ENCODE measurements at places on chromosomes 7 and 10.

- no peak for DNase-seq
These were observed 291.8 kb downstream of the AHR start for GRCh38 chr7:17590221-17590620.

- no peak for DNase-seq
These were observed 40.0 kb downstream of the GARS1 start for GRCh38 chr7:30634634-30635201.

- no peak for DNase-seq
These were observed 80.7 kb upstream of the CHST15 start for GRCh38 chr10:124174071-124174566.

DNA sequence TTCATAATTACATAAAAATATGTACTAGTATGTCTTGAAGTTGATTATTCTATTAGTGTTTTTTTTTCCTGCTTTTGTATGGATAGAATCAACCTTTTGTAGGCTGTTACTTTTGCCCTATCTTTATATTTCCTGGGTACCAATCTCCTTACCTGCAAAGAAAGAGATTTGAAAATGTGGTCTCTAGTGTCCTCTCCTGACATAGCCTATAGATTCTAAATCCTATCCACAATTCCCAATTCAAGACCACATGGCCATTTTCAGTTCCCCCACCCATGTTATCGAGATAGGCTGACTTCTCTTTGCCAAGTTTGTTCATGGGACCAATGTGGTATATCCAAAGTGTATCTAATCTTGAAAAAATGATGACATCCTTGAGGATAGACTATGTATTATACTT is 269.4 kb upstream of the SEMA3D start:
- DNase-seq = no peak

DNA sequence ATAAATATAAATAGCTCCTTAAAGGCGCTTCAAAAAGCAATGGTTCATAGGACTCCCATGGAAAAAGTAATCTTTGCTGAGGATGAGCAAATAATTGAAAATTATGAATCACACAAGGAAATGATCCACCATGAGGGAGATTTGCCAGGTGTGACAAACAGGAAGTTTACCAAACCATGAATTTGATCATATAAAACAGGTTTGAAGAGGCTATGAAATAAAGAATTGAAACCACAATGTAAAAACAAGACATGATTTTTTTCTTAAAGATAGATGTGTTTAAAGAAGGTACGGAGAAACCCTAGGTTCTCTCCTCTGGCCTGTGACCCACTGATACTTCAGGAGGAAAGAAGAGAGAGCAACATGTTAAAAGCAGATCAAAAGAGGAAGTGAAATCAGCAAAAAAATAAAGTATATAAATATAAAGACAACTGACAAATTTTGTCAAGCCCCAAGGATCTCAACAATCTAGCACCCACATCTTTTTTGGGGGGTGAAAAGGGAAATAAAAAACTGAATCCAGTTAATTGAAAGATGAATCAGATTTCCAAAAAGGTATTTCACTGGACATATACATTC is 111.3 kb upstream of the ASAH2 start:
- DNase-seq = no peak

DNA sequence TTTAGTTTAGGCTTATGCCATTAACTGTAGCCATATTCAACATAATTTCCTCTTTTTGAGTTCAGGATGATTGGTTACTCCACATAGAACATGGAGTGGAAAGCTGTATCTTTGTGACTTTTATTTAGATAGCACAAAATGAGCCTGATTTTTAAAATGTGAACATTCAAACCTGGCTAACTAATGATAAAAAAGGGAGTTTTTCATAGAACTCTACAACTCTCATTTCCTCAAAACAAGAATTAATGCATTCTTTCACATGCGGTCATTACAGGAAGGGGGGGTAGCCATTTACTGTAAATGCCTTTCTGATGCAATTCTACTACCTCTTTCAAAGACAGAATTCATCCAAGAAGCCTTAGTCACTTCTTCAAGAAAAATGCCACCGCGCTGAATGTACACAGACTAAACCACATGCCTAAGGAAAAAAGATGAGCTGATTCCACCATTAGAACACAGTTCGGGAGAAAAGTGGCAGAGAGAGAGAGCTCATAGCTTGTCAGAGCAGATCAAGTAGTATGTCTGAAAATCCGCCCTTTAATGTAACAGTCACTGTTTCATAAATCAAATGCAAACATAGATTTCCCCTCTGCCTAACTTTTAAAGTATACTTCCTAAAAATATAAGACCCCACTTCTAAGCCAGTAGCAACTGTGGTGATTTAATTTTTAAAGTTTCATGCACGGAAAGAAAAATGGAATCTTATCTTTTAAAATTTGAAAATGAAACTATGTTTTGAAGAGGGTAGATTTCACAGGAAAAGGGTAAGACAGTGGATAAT is 226.4 kb upstream of the KLF14 start:
- DNase-seq = peak; percentile 49

DNA sequence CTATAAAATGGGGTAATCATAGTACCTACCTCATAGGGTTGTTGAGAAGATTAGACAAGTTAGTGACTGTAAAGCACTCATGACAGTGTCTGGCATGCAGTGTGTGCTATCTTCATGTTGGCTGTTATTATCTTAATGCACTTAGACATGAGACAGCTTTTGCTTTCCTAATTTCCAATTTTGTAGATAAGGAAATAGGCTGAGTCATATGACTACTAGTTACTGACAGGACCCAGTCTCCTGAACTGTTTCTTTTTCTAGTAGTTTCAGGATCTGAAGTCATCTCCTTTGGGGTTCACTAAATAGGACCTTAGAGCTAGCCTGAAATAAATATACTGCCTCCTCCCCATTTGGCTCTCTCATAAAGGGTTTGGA is 74.2 kb downstream of the SNX10 start:
- DNase-seq = no peak

DNA sequence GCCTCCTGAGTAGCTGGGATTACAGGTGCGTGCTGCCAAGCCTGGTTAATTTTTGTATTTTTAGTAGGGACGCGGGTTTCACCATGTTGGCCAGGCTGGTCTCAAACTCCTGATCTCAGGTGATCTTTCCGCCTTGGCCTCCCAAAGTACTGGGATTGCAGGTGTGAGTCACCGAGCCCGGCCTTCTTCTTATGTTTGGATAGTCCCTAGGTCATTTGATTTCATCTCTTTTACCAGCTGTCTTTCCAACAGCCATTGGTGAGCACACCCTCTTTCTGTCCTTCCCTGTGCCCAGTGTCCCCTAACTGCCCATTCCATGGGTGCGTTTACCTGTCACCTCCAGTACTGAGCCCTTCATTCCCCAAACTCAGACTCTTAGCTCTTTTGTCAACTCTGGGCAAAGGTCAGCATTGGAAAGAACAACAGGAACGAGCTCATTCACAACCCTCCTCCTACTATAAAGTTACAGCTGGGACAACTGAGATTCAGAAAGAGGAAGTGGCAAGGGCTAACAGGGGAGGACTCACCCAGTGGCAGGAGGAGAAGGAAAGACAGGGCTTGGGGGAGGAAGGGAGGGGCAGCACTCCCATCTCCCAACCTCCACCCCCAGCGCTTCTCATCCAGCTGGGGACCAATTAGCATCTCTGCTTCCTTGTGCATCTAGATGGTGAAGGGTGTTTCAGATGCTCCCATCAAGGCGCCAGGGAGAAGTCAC is 5.6 kb downstream of the SSC4D start:
- no peak for DNase-seq

- no peak for DNase-seq
These were observed 995 bp upstream of the INPP5F start for GRCh38 chr10:119724593-119725516.

GRCh38 chr10:47246406-47247147 is 53.4 kb upstream of the GDF10 start:
- DNase-seq = no peak

GRCh38 chr7:44867073-44867995 is 18.0 kb downstream of the PURB start:
- no peak for DNase-seq

GRCh38 chr7:12402365-12402725 is 1.3 kb downstream of the VWDE start:
- no peak for DNase-seq

DNA sequence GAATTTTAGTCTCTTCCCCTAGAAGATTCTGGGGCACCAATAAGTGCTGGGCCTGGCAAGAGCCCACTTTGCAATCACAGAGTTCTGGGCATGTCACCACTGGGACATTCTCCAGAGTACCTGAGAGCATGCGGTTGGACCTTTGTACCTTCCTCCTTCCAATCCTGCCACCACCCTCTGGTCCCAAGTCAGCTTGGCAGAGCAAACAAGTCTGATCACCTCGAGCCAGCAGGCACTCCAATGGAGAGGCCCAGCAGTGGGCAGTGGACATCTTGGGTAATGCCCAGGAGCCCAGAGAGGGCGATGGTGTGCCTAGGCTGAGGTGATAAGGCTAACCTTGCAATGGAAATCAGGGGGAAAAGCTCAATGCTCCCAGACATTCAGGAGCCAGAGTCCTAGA is 43.4 kb downstream of the SH3PXD2A start:
- no peak for DNase-seq

GRCh38 chr10:61821153-61821552 is 80.3 kb upstream of the ARID5B start:
- DNase-seq = no peak

DNA sequence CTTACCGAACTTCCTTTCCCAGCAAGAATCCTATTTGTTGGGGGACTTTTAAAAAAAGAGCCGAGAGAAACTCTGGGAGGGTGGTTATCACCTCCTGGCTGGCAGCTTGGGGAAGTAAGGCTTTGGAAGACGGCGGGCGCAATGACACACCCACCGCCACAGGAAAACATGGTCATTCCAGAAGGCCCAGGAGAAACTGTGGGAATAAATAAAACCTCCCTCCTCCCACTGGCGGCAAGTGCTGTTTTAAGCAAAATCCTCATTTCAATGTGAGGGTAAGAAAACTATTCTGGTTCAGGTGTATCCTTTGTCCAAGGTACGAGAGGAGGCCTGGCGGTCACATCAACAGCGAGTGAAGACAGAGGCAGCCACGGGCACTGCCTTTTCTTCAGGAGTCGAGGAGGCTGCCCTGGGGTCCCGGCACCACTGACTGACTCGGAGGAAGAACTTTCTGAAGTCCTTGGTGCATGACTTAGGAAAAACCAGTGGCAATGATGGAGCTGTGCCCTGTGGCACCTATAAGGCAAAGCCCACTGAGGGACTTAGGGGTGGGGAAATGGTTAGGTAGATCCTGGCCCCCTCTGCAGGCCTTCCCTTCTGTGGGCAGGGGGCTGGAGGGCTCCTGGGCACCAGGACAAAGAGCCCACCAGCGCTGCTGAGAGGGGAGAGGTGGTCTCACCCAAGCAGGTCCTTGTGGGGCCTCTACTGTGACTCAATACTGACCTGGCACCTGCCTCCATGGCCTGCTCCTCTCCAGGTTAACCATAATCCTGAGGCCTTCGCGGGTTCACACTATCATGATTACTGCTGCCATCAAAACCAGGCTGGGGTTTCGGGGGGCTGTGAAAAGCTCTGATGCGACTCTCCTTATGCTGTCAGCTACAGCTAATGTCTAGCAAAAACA is 21.4 kb downstream of the DNAJB12 start:
- DNase-seq = no peak

DNA sequence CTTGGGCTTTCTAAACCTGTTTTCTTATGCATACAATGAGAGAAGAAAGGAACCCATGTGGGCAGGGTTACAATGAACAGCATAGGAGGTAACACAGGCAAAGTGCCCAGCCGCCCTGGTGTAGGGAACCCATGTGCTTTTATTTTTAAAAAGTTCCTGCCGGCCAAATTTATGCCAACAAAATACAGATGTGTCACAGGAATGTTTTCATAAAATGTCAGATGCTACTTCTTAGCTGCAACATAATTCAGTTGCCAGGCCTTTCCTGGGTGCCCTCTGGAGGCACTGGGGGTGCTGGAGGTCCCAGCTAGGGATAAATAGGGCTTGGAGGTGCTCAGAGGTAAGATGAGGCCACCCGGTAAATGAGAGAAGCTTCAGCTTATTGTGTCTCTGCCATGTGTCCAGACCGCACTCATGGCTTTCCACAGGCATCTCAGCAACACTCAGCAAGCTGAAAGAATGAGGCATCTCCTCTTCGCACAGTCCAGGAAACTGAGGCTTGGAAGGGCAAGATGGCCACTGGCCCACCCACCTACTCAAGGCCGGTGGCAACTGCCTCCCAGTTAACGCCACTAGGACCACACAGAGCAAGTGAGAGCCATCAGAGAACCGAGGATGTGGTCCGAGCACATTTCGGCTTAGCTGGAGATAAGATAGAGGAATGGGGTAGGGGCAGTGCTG is 58.3 kb downstream of the CPXM2 start:
- DNase-seq = no peak

DNA sequence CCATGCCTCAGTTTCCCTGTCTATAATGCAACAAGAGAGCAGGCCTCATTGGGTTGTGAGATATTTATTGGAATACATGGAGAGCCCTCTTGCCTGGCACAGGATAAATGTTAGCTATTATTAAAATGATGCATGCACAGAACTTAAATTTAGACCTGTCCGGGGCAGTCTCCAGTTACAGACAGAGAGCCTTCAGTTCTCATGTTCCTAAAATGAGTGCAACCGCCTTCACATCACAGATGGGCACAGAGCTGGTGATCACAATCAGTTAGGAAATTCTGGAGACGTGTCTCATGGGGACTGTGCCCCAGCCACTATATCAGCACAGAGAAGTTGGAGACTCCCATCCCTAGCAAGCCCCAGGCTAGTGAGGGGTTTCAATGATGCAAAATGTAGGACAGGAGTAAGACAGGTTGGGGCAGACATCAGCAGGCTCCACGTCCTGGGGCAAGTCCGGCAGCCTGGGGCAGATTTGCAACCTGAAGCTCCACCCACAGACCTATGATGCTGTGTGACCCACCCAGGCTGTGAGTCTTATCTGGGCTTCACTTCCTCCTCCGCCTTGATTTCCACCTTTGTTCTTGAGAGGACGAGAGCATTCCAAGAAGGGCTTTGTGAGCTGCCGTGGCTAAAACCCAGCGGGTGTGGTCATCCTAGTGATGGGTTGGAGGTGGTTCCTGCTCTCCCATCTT is 49.4 kb downstream of the CXCL12 start:
- DNase-seq = no peak

DNA sequence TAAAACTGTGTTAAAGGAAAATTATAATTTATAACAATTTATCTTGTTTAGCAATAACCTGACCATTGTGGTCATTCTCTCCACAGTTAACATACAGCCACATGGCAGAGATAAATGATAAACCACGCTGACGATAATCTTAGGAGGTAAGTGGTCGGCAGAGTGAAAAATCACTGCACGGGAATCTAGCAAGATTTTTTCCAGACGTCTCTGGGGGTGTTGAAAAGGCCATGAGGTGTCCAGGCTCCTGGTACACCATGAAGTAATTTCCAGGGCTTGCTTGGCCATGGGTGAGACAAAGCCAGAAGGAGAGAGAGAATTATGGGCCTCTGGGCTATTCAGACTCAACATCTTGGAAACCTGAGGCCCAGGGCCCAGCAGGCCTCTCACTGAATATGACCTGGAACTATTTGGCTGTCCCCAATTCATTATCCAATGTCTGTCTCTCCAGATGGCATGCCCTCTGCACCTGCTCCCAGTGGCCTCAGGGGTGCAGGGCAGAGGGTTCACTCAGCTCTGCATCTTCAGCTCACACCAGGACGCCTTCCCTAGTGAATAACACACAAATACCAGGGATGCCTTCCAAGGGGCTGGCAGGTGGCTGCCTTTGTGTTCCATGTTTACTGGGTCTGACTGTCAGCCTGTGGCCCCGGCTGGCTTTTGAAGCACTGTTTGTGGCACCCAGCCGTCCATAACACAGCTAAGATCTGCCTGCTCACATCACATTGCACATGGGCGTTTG is 590.4 kb upstream of the PFKP start:
- DNase-seq = no peak

All from effector CD4-positive, alpha-beta T cell (primary cell).